Endothelial cell (in vitro differentiated cells): ENCODE measurements at places on chromosomes 6 and 20.

DNA sequence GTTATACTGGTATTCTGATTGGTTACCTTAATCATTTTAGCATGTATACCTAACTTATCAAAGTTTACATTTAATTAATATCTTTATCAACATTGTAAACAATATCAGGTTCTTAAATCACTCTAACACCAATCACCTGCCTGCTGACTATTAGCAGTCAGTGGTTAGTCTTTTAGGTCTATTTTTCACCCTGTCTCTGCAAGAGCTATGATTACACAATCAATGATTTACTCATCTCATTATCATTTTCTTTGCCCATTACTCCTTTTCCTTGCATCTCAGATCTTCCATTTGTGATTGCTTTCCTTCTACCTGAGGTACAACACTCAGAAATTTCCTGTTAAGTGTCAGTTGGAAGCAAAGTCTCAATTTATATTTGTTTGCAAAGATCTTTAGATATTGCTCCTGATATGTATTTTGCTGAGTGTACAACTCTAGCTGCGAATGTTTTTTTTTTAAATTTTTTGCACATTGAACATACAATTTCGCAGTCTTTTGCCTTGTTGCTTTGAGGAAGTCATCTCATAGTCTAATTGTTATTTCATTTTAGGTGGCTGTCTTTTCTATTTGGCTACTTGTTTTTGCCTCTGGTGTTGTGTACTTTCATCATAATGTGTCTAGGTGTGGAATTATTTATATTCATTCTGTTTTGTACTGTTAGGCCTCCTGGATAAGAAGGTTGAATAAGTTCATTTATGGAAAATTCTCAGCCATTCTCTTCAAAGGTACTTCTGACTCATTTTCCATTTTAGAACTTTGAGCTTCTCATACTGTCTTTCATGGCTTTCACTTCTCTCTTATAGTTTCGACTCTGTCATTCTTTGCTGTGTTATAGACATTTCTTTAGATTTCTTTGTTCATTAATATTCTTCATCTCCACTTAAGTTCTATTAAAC lies 104.9 kb upstream of the CEP162 start:
- DNase-seq, result no peak

GRCh38 chr6:4840169-4840568 lies 64.0 kb downstream of the CDYL start:
- no peak for DNase-seq

GRCh38 chr6:17280552-17281090 lies 540 bp upstream of the RBM24 start:
- DNase-seq, result peak; percentile 61

DNA sequence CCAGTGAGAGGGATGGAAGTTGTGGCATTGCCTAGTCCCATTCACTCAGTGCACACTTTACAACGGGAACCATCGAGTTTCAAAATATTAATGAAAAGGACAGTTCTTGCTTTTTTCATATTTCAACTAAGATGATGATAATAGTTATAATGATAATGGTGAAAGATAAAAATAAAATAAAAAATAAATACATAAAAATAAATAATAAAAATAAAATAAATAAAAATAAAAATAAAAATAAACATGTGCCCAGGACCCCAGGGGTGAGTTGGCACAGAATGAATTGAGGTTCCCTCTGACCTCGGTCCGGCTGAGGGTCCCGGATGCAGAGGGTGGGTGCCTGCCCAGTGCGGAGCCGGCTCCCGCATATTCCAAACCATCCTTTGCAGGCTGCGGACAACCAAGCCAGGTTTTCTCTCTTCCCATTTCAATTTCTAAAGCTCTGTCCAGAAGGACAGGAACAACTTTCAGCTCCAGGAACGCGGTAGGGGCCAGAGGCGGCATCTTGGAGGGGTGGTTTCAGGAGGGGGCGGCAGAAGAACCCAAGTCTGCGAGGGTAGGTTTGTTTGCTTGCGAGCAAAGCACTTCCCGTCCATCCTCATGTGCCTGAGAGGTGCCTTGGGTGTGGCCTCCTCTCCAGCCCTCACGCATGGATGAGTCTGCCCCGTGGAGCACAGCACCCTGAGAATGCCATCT lies 236.8 kb downstream of the DLL1 start:
- DNase-seq, result no peak

GRCh38 chr6:53802582-53802981 lies 7.8 kb downstream of the LRRC1 start:
- DNase-seq, result no peak

DNA sequence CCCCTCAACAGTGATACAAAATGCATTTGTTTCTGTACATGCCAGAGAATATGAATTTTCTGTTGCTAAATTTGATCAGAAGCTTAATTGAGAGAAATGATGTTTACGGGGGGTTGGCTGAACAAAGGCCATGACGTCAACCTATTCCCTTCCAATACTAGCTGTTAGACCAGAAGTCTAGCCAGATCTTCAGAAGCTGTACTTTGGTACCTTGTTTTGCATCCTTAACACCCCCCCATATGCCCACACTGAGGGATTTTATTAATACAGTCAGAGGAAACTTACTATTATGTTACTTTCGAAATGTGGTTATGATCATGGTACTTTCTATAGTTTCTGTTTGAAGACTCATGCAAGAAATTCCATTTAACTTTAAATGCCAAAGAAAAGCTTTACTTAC lies 3.1 kb downstream of the NCOA7 start:
- DNase-seq, result no peak

DNA sequence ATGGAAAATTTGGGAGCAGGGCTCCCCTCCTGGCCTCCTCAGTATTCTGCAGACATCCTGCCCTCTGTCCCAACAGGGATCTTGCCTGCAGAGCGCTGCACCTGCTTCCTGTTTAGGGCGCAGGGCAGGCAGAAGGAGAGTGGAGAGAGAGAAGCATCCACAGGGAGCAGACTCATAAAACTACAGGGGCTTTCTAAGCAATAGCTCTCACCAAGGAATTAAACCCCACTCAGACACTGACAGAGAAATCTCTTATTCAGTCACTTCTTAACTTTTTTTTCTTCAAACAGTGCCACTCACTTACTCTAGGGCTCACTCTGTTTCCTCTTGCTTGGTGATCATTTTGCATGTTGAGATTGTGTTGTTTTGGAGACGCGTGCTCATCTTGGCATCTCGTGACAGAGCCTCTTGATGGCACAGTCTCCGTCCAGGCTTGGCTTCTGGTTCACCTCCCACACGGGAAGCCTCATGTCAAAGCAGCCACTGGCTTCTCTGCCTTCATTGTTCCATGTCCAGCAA lies 153.1 kb upstream of the INSM1 start:
- peak; percentile 25 for DNase-seq
